NCI-H1105 (cell line): ENCODE measurements at places on chromosomes 12 and 14.

DNA sequence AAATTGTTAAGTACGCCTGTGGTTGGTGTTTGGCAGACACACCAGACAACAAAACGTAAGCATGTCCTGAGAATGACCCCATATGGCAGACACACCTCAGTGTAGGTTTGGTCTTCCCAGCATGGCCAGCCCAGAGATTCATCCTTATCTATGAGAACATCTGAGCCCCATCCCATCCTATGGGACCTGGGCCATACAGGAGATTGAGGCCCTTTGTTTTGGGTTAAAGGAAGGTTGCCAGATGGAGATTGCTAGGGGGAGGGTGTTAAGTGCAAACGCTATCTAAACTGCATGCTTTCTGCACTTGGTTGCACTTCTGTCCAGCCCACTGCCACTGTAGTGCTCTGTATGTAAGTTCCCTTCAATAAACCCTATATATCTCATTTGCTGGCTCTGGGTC lies 4.1 kb upstream of the PCNX4 start:
- no peak for DNase-seq

DNA sequence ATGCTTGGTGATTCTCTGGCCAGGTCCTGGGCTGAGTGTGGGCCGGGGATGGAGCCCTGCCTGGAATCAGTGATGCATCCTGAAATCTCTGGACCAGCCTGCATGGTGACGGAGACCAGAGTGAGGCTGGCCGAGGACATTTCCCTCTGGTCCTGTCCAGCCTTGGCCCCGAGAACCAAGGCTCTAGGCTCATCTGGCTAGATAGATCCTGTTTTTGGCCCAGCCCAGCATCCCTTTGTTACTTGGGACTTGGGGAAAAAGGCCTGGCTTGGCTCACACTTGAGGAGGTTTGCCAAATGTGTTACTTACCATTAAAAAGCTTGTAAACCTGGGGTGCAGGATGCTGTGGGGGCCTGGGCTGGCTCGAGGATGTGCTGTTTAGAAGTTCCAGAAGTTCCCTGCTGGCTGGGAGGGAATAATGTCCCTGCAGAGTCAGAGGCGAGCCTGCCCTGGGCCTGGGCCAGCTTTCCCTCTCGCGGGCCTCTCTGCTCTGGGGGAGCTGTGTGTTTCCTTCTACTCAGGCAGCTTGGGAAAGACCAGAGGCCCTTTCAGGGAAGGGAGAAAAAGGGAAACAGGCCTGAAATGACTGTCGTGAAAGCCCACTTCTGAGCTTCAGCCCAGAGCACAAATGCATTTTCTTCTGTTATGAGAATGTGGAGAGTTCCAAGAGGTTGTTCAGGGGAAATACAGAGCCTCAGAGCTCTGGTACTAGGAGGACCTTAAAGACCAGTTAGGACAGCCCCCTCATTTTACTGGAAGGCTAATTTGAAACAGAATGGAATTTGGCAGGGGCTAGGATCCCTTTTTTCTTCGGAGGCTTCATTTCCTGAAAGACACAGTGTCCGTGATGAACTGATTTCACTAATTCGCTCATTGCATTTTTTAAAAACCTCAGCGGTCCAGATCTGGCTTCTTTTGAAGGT lies 47.2 kb upstream of the CTDSP2 start:
- no peak for DNase-seq

GRCh38 chr14:32469388-32470160 lies 140.5 kb downstream of the AKAP6 start:
- peak; percentile 23 for DNase-seq

- DNase-seq: no peak
Observed at GRCh38 chr12:67484791-67485480, 163.6 kb upstream of the DYRK2 start.

DNA sequence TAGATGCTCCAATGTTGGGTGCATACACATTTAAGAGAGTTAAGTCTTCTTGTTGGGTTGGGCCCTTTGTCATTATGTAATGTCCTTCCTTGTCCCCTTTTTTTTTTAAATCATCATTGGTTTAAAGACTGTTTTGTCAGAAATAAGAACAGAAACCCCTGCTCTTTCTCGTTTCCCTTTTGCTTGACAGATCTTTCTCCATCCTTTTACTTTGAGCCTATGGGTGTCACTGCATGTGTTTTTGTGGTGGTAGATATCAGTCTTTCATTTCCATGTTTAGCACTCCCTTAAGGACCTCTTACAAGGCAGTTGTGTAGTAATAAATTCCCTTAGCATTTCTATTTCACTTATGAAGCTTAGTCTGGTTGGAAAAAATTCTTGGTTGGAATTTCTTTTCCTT lies 47.4 kb downstream of the RTN1 start:
- DNase-seq: no peak

DNA sequence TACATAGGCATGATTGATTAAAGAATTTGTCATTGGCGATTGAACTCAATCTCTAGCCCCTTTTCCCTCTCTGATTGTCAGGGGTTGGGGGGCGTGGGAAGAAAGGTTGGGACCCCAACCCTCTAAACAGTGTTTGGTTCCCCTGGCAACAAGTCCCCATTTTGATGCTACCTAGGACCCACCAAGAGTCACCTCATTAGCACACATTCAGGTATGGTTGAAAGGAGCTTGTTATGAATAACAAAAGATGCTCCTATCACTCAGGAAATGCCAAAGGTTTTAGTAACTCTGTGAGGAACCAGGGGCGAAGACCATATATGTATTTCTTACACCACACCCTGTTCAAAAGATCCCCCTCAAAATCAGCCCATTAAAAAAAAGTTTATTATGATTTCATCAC lies 14.3 kb downstream of the RNF212B start:
- DNase-seq: no peak

- no peak for DNase-seq
Observed at GRCh38 chr14:58129208-58129607, 22.8 kb downstream of the ARMH4 start.

- no peak for DNase-seq
Observed at GRCh38 chr14:20998674-20999366, at the start of gene SLC39A2. Gene SLC39A2 (plus strand): TSS chr14:20999293. CDS start chr14:20999447, 154 bp downstream.

GRCh38 chr12:25558586-25558985 lies 5.5 kb upstream of the LMNTD1 start:
- DNase-seq: no peak

DNA sequence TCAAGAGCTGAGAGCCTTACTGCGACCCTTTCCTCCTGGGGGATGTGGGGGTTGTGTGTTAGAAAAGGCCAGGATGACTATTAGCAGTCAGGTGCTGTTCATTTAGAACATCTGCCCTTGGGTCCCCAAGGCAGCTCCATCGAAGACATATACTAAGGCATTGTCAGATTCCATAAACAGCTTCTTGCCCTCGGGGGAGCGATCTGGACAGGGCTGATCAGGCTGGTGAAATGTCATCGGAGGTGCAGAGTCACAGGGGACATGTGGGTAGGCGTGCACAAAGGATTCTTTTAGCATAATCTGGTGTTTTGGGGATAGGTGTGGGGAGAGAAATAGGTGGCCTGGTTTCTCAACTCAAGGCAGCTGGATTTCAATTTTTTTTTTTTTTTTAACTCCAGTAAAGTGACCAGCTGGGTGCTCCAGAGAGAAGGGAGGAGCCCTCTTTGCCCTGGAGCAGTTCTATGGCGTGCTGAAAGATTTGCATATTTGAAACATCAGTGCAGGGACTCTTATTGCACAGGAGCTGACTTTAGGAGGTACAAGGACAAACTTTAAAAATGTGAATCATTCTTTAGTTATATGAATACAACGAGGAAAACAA lies 160.1 kb downstream of the SUDS3 start:
- no peak for DNase-seq

DNA sequence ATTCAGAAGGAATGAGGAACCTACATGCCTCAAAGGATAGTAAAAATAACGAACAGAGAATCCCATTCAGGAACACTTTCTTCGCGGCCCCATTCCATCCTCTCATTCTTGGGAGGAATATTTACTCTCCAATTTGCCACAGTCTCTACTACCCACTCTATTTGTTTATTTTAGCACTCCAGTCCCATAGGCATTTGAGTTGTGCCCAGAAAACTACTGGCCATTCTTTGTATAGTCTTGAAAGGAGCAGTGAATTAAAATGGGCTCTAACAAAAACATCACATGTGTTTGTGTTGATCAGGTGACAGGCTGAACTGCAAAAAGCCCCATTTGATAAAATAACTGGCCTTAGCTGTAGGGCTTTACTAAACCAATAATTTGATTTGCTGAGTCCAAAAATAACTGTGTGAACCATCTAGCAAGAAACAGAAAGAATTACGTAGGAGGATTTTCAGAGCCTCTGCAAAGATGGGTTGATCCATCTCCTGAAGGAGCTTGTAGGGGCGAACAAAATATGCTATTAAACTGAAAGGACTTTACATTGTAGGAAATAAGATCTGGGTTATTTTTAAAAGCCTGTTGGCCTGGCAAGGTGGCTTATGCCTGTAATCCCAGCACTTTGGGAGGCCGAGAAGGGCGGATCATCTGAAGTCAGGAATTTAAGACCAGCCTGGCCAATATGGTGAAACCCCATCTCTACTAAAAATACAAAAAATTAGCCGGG lies 142.3 kb upstream of the CPNE8 start:
- DNase-seq: no peak

- DNase-seq: no peak
Observed at GRCh38 chr12:6337958-6338433, 3.9 kb downstream of the TNFRSF1A start.

- no peak for DNase-seq
Observed at GRCh38 chr12:11652351-11653040, 3.0 kb downstream of the ETV6 start.

DNA sequence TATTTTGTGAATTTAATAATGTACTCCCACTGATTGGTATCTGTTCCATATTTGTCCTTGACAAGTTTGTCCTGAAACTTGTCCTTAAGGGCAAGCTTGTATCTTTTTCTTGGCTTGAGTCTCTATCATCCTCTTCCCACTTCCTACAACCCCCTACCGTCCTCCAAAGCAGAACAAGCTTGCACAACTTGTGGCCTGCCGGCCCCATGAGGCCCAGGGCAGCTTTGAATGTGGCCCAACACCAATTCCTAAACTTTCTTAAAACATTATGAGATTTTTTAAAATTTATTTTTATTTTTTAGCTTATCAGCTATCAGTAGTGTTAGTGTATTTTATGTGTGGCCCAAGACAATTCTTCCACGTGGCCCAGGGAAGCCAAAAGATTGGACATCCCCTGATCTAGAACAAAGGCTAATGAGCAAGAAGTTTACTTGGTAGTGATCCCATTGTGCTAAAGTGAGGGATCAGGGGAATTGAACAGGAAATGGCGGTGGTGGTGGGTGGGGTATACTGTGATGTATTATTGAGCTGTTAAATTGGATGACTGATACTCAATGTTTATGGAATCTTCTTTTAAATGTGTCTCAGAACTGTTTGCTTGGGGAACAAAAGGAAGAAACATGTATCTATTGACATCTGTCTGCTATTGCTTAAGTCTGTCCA lies 37.8 kb downstream of the TMX1 start:
- DNase-seq: no peak

DNA sequence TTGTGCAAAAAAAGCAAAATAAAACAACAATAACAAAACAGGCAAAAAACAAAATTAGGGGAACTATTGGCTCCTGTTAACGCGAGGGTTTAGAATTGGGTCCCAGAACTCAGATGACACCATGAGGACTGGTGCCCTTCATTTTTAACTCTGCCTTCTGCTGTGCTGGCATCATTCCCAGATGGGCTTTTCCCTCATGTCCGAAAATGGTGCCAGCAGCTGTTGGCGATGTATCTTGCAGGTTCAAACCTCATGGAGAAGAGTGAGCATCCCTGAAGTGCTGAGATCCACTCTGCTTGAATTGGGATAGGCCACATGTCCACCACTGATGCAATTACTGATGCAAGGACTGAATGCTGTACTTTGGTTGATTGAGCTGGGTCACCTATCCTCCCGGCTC lies 61.1 kb downstream of the MYRFL start:
- DNase-seq: no peak

DNA sequence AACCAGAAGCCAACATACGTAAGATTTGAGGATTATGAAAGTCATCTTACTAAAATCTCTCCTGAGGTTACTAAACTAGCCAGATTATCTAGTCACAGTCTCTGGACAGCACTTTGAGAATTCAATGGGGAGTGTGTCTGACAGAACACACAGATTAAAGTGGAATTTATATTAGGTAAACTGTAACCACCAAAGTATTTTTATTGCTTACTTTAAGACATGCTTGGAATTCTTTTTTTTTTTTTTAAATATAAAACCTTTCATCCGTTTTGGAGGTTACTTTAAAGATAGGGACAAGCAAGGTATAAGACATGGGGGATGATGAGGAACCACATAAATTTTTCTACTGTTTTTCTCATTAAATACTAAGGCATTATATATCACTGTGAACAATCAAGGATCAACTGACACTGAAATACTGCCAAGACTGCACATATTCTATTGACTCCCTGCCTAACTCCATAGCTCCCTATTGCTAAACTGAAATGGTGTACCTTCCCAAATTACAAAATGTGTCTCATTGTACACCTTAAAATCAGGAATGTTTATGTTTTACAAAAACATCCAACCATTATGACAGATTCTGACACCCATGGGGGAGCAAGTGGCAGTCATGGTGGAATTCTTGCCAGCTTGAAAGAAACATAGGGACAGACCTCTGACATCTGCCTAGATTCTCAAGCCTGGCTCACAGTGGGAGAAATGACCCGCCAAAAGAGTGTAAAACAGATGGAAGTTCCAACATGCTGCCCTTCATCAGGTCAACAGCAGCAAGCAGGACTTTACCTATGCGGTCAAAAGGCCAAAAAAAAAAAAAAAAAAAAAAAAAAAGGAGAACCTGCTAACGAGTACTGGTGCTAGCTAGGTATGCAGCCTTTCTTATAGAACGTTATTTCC lies 239.3 kb downstream of the MED13L start:
- no peak for DNase-seq

GRCh38 chr12:11731455-11731854 lies 82.0 kb downstream of the ETV6 start:
- no peak for DNase-seq

DNA sequence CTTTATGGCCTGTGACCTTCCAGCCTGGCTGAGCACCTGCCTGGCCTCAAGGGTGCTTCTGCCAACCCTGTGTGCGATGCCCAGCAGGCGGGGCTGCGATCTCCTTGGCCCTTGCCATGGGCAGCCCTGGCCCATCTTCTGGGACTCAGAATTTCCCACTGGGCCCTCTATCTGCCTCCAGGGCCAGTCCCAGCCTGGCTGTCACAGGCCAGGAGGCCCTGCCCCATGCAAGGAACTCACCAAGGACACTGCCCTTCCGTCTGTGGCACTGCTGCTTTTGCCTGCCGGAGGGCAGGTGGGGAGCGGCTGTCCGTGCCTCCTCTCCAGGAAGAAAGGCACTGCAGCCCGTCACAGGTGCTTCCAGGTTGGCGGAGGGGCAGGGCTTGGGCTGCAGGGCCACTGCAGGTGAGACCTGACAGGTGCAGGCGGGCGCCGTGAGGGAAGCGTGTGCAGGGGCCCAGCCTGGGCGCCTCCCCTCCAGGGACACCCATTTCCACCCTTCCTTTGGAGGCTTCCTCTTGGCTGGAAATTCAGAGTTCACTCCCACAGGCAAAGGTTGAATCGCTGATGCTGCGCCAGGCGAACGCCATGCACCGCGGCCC lies 177.8 kb downstream of the KIF26A start:
- DNase-seq: no peak
